ENCODE measurements at places on chromosomes 2 and 18. TPM values are rescaled to one million over a fixed set of nuclear protein-coding genes. Genes with fewer than 3 reads are reported as not detected.

- H3K4me1 ChIP-seq = peaks cover 3% of the 10 kb centered on the region
- no peaks in the 10 kb centered on the region for H3K36me3 ChIP-seq
These were observed 3.4 kb upstream of the OR6B3 start for GRCh38 chr2:240056678-240057077.

The MC4R gene
- total RNA-seq = not detected

The ERFE gene
- 1.1 TPM for total RNA-seq

The TANK gene
- total RNA-seq = 70.7 TPM

The VAMP8 gene
- total RNA-seq = 99.7 TPM

DNA sequence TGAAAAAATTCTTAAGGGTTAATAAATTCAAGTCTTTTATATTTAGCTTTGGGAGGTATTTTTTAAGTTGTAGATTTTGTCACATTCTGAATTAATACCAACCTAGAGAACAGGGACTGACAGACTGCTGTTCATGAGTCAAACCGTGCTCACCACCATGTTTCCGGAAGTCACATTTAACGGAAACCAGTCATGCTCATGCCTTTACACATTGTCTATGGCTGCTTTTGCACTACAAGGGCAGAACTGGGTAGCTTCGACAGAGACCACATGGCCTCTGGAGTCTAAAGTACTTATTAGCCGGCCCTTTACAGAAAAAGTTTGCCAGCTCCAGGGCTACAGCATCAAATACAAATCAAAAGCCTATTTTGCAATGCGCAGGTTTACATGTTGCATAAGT is 33.3 kb downstream of the LONRF2 start:
- no peak overlapping the region for H3K4me3 ChIP-seq
- H3K27me3 ChIP-seq = peaks cover 18% of the 10 kb centered on the region
- H3K27ac ChIP-seq = no peak overlapping the region
- H3K4me1 ChIP-seq = peaks cover 24% of the 10 kb centered on the region
- H3K36me3 ChIP-seq = no peaks in the 10 kb centered on the region
- no peak for DNase-seq

The KCMF1 gene
- total RNA-seq = 82.6 TPM

- no peaks in the 10 kb centered on the region for H3K27me3 ChIP-seq
- DNase-seq = no peak
- H3K4me1 ChIP-seq = no peaks in the 10 kb centered on the region
- no peak overlapping the region for H3K4me3 ChIP-seq
These were observed 1096.6 kb downstream of the TSN start for GRCh38 chr2:122851972-122852531.

The NDC80 gene
- 41.5 TPM for total RNA-seq

DNA sequence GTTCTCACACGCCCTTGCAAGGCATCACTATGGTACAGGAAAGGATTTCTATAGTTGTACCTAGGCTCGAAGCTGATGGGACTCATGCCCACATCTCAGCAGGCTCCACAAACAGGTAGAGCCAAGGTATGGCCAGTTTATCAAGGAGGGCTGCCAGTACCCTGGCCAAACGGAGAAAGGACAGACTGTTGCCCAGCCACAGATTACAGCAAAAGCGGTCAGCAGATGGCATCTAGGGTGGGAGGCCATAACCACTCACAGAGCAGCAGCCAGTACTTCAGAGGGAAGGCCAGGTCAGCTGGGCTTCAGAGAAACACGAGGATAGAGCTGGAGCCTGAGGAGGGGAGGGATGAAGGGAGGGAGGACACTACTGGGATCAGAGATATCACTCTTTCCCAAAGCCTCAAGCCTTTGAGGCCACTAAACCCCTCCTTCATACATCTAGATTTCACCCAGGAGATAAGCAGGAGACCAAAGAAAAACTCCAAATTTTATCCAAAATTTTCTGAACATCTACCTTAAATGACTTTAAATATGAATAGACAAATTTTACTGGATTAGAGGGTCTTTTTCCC is 904.2 kb upstream of the NXPH2 start:
- no peaks in the 10 kb centered on the region for H3K36me3 ChIP-seq
- no peak overlapping the region for H3K4me3 ChIP-seq
- H3K4me1 ChIP-seq = no peaks in the 10 kb centered on the region

GRCh38 chr2:222074674-222075073 is 224.1 kb downstream of the PAX3 start:
- no peaks in the 10 kb centered on the region for H3K36me3 ChIP-seq
- no peak overlapping the region for H3K4me3 ChIP-seq
- no peaks in the 10 kb centered on the region for H3K4me1 ChIP-seq
- no peaks in the 10 kb centered on the region for H3K27me3 ChIP-seq

The SCTR gene
- total RNA-seq = not detected

DNA sequence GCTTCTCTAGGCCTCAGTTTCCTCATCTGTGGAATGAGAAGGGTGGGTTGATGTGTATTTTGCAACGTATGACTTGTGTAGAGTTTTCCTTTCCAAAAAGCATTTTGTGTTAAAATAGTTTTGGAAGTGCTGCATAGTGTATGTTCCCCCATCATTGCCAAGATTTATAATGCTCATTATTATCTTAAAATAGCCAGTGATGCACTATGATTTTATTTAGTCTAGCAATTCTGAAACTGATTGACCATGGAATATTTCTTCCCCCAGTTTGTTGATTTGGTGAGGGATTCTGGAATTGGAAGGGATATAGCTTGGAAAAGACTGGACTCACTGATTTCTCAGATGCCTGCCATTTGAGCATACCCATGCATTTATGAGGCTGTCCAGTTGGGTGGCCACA is 130.6 kb downstream of the CCDC85A start:
- no peaks in the 10 kb centered on the region for H3K4me1 ChIP-seq
- no peak overlapping the region for H3K4me3 ChIP-seq
- DNase-seq = no peak
- H3K36me3 ChIP-seq = no peaks in the 10 kb centered on the region
- no peak overlapping the region for H3K27ac ChIP-seq

DNA sequence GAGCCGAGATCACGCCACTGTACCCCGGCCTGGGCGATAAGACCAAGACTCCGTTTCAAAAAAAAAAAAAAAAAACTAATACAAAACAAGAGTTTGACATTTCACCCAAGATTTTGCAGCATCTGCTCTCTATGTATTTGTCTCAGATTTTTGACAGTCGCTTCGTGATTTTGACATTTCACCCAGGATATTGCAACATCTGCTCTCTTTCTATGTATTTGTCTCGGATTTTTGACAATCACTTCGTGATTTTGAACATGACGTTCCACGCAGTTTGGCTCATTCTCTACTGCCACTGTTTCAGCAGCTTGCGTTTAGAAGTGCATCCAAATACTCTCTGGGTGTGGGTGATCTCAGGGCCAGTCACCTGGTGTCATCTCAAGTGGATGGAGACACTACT is 108.5 kb downstream of the CABLES1 start:
- H3K4me3 ChIP-seq = no peak overlapping the region
- H3K36me3 ChIP-seq = peaks cover 42% of the 10 kb centered on the region
- H3K27ac ChIP-seq = no peak overlapping the region
- no peaks in the 10 kb centered on the region for H3K27me3 ChIP-seq
- peaks cover 21% of the 10 kb centered on the region for H3K4me1 ChIP-seq
- DNase-seq = no peak

GRCh38 chr2:73323551-73323950 is 30.2 kb upstream of the EGR4 start:
- peaks cover 11% of the 10 kb centered on the region for H3K27me3 ChIP-seq
- no peak overlapping the region for H3K4me3 ChIP-seq
- H3K36me3 ChIP-seq = no peaks in the 10 kb centered on the region
- DNase-seq = no peak

- no peak overlapping the region for H3K27ac ChIP-seq
- H3K36me3 ChIP-seq = no peaks in the 10 kb centered on the region
- H3K27me3 ChIP-seq = peaks cover 22% of the 10 kb centered on the region
- no peak overlapping the region for H3K4me3 ChIP-seq
These were observed 5.7 kb downstream of the PPP1R1C start for GRCh38 chr2:181991171-181991885.

DNA sequence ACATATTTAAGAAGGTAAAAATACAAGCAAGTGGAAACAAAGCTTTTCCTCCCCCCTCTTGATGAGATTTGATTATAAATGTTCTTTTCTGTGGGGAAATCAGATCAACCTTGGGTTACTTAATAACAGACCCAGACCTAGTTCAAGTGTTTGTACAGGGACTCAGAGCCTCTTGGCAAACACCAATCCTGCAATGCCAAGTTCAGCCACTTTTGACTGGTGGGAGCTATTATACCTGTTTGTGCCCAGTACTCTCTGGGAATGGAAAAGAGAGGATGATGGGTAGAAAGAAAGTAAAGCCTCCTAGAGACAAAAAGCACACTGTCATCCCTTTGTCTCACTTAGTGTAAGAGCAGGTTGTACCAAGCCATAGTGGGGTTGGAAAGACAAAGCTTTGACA is 63.8 kb upstream of the EPHA4 start:
- no peaks in the 10 kb centered on the region for H3K27me3 ChIP-seq
- no peak overlapping the region for H3K27ac ChIP-seq
- DNase-seq = no peak
- no peaks in the 10 kb centered on the region for H3K36me3 ChIP-seq

The PTH2R gene
- 0.14 TPM for total RNA-seq

GRCh38 chr2:141508806-141509595 is 621.8 kb downstream of the LRP1B start:
- H3K4me3 ChIP-seq = no peak overlapping the region
- no peaks in the 10 kb centered on the region for H3K36me3 ChIP-seq
- DNase-seq = no peak
- H3K4me1 ChIP-seq = no peaks in the 10 kb centered on the region
- H3K27ac ChIP-seq = no peak overlapping the region

The AQP12B gene
- not detected for total RNA-seq

DNA sequence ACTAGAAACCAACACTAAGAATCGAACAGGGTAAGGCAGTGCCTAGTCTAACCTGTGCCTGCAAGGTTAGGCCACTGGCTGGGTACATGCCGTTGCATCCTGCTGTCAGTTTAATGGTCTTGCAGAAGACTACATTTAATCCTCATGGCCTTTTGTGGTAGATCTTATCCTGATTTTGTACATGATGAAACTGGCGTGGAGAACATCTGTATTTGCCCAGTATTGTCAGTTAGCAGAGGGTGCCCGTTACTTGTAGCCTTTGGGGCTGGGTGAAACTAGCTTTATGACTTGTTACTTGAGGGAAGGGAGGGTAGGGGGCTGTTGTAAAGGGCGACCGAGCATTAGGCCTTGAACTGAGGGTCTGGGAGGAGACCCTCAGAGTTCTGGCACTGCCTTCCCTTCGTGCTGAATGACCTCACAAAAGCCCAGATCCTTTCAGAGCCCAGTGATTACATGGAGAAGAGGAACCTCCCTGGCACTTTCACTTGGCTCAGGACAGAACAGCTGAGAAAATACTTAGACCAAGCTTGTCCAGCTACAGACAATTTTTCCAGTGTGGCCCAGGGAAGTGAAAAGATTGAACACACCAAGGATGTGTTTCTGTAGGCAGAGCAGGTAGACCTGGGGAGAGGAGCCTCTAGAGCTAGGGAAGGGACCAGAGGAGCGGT is 19.5 kb downstream of the SLC20A1 start:
- peaks cover 25% of the 10 kb centered on the region for H3K4me1 ChIP-seq
- peak overlapping the region; percentile 42 for H3K27ac ChIP-seq
- H3K27me3 ChIP-seq = no peaks in the 10 kb centered on the region
- H3K4me3 ChIP-seq = no peak overlapping the region
- peaks cover 61% of the 10 kb centered on the region for H3K36me3 ChIP-seq

- no peaks in the 10 kb centered on the region for H3K4me1 ChIP-seq
- H3K4me3 ChIP-seq = no peak overlapping the region
- DNase-seq = no peak
- H3K27me3 ChIP-seq = peaks cover 2% of the 10 kb centered on the region
- no peaks in the 10 kb centered on the region for H3K36me3 ChIP-seq
These were observed 32.2 kb downstream of the RTP5 start for GRCh38 chr2:241901500-241902351.

DNA sequence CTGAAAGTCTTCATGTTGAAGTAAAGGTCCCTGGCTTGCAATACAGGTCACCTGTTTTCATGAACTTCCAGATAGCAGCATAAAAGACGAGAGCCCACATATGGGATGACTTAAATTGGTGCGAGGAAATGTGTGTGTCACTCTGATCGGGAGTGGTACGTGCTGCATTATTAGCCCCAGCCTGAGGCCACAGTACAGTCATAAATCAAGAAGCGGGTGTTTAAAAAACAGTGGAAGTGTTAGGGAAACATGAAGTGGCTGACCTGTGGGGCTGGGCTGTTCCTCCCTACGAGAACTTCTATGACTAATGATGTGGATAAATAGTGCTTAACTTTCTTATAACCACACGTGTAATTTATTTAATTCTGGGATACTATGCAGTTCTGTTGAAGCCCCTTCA is 24.4 kb downstream of the RDH14 start:
- no peaks in the 10 kb centered on the region for H3K36me3 ChIP-seq
- H3K27ac ChIP-seq = no peak overlapping the region
- no peak overlapping the region for H3K4me3 ChIP-seq
- peaks cover 4% of the 10 kb centered on the region for H3K4me1 ChIP-seq
- no peak for DNase-seq
- peaks cover 8% of the 10 kb centered on the region for H3K27me3 ChIP-seq

GRCh38 chr2:219570924-219571310 is 422 bp downstream of the OBSL1 start:
- no peaks in the 10 kb centered on the region for H3K4me1 ChIP-seq
- H3K36me3 ChIP-seq = no peaks in the 10 kb centered on the region
- no peak overlapping the region for H3K4me3 ChIP-seq
- H3K27ac ChIP-seq = no peak overlapping the region
- H3K27me3 ChIP-seq = peaks cover 31% of the 10 kb centered on the region
- no peak for DNase-seq

GRCh38 chr2:178870703-178871102 is 63.5 kb upstream of the TTN start:
- H3K27ac ChIP-seq = no peak overlapping the region
- peaks cover under 1% of the 10 kb centered on the region for H3K36me3 ChIP-seq
- no peak overlapping the region for H3K4me3 ChIP-seq
- H3K27me3 ChIP-seq = no peaks in the 10 kb centered on the region
- H3K4me1 ChIP-seq = peaks cover 22% of the 10 kb centered on the region

GRCh38 chr2:63500398-63500797 is 87.9 kb downstream of the WDPCP start:
- H3K4me3 ChIP-seq = no peak overlapping the region
- no peak overlapping the region for H3K27ac ChIP-seq
- DNase-seq = no peak
- no peaks in the 10 kb centered on the region for H3K27me3 ChIP-seq

The HOXD8 gene
- not detected for total RNA-seq

Measured in activated T-helper 2 cell treated with anti-CD3 and anti-CD28 coated beads, Interferon-gamma antibody, Interleukin-2, Interleukin-4, amounts not matched to agents 10 μg/mL and 5 μg/mL and 100 μg/mL, durations not matched to agents 14 hours and 24 hours and 36 hours (primary cell).